ENCODE measurements at places on chromosomes 5 and 9.

DNA sequence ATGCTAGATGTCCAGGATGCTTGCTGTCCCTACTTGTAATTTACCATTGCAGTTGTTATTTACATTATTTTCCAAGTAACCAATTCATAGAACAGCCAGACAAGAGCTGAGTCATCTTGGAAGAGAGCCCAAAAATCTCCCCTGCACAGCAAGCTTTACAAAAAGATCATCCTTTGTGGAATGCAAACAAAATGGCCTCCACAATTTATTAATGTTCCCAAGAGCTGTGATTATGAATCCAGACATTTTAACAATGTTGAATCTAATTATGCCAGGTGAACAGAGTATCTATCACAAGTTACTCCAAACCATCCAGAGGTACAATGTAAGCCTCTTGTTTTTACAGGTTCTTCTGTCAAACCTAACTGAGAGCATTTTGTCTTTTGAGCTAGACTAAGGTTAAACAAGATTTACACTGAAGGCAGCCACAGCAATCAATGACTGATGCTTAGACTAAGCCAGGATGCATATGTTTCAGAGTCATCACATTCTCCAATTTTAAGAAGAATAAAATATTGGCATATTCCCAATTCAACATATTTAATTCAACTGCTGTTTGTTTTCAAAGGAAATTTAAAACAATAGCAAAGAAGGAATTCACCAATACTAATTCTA lies 95.3 kb upstream of the SLC12A2 start:
- no peak for DNase-seq

DNA sequence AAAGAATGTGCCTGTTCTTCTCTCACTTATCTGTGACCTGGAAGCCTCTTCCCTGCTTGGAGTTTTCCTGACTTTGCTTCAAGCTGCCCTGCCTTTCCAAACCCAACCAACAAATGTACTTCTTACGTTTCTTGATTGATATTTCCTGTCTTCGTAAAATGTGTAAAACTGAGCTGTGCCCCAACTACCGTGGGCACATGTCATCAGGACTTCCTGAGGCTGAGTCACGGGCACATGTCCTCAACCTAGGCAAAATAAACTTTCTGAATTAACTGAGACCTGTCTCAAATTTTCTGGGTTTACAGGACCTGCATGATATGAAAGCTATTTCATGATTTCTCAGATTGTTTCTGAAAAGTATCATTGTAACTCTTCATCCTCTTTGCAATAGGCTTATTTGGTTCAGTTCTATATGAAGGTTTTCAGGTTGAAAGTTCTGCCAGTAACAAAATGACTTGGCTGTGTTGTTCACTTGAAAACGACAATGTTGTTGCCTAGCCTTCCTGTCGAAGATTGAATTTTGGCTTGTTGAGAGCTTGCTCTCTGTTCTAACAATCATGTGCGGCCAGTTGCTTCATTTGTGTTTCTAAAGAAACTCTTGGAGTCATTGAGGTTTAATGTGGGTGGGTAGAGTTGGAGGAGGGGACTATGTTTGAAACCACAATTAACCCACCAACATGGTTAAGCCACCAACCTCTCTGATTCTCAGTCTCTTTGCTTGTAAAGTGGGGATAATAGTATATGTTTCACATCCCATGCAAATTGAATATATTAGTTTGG lies 145.6 kb downstream of the FBXL7 start:
- DNase-seq, result no peak

DNA sequence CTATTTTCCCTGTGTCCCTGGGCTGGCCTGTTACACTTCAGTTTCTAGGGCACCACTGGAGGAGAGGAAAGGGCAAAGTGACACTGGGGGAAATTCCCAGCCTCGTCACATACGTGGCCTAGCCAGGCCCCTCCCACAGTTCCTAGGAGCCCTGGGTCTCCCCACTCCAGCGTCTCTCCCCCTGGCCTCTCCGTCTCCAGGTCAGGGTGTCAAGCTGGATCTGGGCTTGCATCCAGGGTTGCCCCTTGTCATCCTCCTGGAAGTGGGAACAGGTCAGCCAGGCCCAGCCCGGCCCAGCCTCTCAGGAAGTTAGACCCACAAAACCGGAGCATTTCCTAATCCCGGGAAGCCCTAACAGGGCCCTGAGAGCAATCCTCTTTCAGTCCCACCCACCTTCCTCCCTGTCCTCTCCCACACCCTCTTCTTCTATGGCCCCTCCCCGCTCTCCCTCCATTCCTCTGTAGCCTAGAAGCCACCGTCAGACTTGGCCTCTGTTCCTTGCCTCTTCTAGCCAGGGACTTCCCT lies 4.7 kb upstream of the TNIP1 start:
- DNase-seq, result no peak

GRCh38 chr5:44801992-44802391 lies 6.8 kb upstream of the MRPS30 start:
- DNase-seq, result no peak

DNA sequence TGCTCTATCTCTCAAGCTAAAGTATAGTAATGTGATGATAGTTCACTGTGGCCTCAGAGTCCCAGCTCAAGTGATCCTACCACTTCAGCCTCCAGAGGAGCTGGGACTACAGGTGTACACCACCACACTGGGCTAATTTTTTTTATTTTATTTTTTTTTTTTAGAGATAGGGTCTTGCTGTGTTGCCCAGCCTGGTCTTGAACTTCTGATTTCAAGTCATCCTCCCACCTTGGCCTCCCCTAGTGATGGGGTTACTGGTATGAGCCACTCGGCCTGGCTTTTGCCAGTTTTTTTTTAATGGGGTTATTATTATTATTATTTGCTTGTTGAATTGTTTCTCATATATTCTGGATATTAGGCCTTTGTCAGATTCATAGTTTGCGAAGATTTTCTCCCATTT lies 13.2 kb downstream of the FAF2 start:
- no peak for DNase-seq

DNA sequence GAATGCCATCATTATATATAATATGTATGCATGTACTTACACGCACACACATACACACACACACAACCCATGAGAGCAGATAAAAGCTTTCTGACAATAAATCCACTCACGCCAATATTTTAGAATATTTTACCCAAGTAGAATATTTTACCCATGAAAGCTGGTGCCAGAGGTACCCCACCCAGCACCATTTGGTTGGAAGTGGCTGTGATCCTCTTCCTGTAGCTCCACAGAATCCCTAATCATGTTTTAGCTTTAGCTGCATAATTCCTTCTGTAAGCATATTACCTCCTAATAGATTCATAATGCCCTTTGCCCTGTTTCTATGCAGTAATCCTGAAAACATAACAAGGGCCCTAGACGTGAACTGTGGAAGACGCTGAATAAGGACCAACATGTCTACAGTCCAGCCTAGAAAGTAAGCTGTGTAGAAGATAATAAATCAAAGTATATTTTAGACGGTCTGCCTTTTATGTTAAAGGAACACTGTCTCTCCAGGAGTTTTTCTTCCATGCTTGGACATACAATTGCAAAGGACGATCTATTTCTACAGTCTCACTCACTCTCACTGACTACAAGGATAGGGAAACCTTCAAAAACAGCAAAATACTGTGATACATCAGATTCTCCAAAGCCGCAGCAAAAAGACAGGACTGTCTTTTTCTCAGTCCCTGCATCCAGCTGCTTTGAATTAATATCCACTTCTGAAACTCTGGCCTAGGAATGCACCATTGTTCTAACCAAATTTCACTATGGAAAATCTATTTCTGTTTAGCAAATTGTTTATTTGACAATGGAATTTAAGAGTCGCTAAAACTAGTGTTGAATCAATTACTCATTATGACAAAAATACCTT lies 98.2 kb downstream of the USP20 start:
- DNase-seq, result no peak

GRCh38 chr5:24681106-24681505 lies 36.3 kb upstream of the CDH10 start:
- DNase-seq, result no peak

DNA sequence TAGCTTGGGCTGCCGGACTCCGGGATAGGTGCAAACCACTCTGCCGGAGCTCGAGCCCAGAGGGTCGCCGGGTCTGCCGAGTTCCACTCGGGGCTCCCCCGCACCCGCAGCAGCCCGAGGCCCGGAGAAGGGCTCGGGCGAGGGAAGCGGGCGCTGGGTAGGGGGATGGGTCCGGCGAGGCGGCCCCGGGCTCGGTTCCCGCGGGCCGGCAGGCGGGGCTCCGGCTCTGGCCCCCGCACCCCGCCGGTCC lies 507 bp downstream of the RICTOR start:
- DNase-seq, result no peak

DNA sequence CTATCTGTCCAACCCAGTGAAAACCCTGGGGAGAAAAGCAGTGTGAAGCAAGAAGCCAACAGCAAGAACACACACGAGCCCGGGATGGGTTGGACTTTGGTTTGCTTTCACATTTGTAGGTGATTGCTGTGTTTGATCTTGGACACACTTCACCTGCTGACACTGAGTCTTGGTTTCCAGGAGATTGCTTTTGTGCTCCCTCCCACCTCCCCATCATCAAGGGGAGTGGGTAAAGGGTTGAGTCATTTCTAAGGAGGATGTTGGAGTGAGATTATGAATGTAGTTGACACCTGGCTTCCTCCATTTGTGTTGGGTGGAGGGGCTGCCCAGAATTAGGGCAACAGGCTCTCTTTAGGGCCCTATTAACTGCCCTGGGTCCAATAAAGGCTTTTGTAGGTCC lies 37.5 kb downstream of the ANKDD1B start:
- DNase-seq, result no peak

GRCh38 chr5:101677961-101678360 lies 618.1 kb downstream of the SLCO4C1 start:
- DNase-seq, result no peak
